ENCODE measurements at places on chromosomes 7 and 10.

- no peak for DNase-seq
These were observed 21.9 kb upstream of the ANTXRL start for GRCh38 chr10:46264737-46265368.

DNA sequence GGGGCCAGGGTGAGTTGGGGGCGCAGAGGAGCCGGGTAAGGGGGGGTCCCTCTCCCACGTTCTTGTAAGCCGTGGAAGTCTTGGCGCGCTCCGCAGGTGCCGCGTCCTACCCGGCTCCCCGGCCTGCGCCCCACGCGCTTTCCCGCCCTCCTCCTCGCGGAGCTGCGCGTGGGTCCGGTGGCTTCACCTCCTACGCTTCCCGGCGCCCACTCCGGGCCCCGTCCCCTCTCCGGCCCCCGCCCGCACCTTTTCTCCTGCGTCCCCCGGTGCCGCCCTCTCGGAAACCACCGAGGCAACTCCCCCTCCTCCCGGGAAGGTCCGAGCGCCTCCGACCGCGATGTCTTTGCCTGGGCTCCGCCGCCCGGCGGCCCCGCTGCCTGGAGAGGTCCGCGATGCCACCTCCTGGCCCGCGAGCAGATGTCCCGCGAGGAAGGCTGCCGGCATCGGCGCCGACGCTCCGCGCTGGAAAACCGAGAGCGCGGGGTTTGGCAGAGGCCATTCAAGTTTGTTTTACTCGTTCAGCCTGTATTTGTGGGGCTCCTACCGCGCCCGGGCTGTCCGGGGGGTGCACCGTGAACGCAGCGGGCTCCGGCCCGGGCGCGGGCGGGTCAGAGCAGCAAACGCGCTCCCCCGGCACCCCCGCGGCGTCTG is 2.4 kb upstream of the NKX6-2 start:
- DNase-seq = no peak

DNA sequence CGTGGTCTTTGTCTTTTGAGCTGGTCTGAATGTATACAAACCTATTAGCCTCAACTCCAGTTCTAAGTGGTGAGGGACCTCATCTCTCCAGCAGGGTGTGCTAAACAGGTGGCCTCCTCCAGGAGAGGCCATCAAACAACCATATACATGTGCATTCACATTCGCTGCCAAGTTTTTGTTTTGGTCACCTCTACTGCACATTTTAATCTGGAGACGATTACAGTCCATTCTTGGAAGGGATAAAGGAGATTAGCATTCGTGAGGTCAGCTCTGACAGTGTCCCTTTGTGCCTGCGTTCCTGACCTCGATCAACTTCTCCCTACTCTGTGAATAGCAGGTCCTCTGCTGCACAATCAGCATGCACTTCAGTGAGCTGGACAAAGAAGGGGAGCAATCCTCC is 60.8 kb downstream of the RHOBTB1 start:
- no peak for DNase-seq

DNA sequence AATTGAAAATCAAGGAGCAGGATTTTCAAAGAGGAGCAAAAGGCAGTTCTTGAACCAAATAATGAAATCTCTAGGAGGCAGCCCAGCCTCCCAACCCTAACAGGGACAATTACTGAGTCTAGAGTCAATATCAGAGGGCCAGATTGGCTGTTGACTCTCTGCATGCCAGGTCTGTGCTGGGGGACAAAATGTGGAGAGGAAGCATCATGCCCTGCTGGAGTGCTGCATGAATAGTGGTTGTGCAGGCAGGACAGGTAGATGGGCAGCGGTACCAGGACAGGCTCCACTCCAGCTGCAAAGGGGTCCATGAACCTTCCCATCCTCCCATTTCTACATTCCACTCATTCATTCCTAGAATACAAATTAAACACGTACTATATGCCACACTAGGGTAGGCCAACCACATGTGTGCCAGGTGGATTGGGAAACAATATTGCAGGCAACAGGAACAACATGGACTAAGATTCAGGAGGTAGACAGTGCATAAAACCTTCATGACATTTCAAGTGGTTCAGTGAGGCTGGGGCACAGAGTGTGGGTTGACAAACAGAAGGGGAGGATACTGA is 30.4 kb upstream of the MAT1A start:
- no peak for DNase-seq

DNA sequence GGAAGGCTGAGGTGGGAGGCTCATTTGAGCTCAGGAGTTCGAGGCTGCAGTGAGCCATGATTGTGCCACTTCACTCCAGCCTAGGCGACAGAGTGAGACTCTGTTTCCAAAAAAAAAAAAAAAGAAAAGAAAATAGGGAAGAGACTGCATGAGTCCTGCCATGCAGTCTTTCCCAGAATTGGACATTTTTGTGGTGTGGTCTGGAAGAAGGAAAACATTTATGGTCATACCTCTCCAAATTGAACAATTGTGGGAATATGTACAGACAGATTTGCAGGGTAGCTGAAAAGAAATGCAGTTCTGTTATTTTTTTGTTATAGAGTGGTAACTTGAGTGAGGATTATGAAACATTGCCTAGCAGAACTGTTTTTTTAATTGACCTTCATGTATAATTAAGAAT is 198.1 kb downstream of the AUTS2 start:
- no peak for DNase-seq

DNA sequence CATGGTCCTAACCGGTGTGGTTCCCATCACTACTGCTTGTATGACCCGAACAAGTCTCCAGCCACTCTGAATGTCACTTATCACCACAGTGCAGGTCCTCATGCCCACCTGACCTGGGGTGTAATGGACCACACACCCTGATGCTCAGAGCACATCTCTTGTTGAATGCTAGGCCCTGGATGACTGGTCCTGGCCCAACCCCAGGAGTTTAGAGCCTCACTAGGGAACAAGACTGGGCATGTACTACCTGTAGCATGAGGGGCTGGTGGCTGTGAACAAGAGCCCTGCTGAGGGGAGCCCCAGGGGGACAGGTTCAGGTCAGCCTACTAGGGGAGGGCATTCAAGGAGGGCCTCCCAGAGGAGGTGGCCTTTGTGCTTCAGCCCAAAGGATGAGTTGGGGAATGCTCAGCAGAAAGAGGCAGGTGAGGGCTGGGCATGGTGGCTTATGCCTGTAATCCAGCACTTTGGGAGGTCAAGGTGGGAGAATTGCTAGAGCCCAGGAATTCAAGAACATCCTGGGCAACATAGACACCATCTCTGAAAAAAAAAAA is 31.2 kb downstream of the ZMIZ1 start:
- DNase-seq = no peak

DNA sequence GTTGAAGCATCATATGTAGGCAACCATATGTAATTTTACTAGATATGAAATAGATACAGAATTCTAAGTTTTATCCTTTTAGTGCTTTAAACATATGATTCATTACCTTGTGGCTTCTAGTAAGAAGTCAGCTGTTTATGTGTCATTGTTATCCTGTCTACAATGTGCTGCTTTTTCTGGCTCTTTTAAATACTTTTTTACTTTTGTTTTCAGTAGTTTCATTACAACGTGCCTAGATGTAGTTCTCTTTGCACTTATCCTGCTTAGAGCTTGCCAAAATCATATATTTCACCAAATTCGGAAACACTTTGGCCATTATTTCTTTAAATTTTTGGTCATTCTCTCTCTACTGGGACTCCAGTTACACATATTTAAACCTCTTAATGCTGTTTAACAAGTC is 26.4 kb downstream of the YAE1 start:
- DNase-seq = no peak

GRCh38 chr7:17530741-17531421 is 232.4 kb downstream of the AHR start:
- no peak for DNase-seq

DNA sequence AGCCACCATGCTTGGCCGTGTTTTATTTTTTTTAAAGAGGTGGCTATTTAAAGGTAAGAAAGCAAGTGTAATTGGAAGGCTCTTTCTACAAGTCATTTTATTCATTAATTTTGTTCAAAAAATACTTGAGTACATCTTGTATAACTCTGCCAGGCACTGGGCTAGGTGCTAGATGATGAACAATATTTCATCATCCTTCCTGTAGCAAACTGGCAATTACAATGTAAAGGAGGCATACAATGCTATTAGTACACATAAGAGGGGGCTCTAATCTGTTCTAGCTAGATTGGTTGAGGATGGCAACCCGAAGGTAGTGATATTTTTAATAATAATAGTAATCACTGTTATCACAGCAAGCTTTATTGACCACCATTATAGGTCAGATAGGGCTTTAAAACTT is 215.5 kb upstream of the KLF14 start:
- no peak for DNase-seq

- no peak for DNase-seq
These were observed 25.7 kb upstream of the C1GALT1 start for GRCh38 chr7:7156663-7157062.

DNA sequence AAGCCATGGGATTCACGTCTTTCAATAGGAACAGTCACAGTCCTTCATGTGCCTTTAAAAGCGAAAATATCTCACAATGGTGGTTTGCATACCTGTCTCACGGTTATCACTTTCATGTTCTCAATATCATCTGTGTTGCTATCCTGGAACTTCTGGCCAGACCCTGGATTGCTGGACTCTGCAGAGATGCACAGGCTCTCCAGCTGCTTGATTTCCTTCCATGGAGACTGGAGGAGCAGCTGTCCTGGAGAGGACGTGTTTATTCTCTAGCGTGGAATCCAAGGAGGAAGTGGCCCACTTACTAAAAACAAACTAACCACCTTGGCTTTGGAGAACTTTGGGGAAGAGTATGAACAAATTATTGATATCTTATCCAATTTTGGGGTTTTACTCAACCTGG is 16.5 kb downstream of the BTBD16 start:
- no peak for DNase-seq

GRCh38 chr10:12937527-12937926 is 64.0 kb downstream of the CCDC3 start:
- DNase-seq = no peak

DNA sequence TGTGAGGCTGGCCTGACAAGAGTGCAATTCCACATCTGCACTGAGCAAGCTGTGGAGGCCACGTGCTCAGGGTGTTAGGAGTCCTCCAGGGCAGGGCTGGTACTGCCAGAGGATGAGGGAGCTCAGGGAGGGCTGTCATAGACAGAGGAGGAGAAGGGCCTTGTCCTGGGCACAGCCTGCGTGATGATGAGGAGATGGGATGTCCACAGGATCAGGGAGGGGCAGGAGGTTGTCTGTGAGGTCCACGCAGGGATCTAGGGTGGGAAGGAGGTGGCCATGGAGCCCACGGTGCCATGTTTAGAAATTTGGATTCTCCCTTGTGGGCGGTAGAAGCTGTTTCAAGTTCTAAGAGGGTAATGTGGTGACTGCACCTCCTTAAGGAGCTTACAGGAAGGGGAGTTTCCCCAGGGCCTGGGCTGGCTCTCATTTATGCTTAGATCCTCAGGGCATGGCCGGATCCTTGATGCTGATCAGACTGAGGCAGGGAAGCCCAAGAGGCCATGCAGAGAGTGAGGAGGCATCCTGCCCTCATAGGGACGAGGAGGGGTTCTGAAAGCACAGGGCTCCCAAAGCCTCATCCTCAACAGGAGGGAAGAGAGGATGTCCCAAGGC is 30.3 kb downstream of the CHAT start:
- no peak for DNase-seq

- DNase-seq = no peak
These were observed 91.6 kb downstream of the INPP5A start for GRCh38 chr10:132628966-132629900.

- DNase-seq = no peak
These were observed 60.1 kb downstream of the RABGEF1 start for GRCh38 chr7:66800591-66800990.

GRCh38 chr7:92641921-92642511 is 51.8 kb upstream of the FAM133B start:
- no peak for DNase-seq

GRCh38 chr10:15546606-15547005 is 173.1 kb downstream of the ITGA8 start:
- DNase-seq = no peak

GRCh38 chr10:11616021-11616420 is 4.6 kb upstream of the USP6NL start:
- no peak for DNase-seq

- DNase-seq = no peak
These were observed 148.0 kb downstream of the SNX13 start for GRCh38 chr7:17792075-17792936.

- no peak for DNase-seq
These were observed 739.1 kb downstream of the MAGI2 start for GRCh38 chr7:78714356-78714755.

GRCh38 chr7:116554436-116554835 is 29.6 kb downstream of the CAV1 start:
- DNase-seq = no peak

DNA sequence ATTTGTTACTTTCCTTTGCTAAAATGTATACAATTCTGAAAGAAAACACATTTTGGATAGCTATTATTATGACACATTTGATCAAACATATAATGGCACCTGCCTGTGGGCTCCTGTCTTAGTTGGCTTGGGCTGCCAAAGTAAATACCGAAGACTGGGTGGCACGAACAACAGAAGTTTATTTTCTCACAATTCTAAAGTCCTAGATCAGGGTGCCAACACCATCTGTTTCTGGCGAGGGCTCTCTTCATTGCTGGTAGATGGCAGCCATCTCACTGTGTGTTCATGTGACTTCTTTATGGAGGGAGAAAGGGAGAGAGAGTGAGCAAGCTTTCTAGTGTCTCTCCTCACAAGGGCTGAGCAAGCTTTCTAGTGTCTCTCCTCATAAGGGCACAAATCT is 195.8 kb upstream of the FAM3C start:
- no peak for DNase-seq

DNA sequence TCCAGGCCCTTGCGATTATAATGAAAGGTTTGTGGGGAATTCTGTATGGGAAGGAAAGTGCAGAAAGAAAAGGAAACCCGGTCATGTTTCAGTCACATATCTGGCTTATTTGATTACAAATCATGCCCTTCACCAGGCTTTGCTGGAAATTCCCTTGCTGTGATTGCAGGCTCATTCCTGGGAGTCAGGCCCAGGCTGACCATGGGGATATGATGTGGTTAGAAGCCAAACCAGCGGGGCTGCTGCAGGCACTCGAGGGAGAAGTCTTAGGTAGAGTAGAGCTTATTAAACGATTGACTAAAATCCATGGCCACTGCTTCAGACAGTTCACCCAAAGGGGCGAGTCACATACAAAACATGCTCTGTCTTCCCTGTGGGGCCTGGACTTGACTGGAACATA is 16.2 kb downstream of the PKD1L1 start:
- no peak for DNase-seq

GRCh38 chr7:132312531-132313055 is 263.7 kb downstream of the PLXNA4 start:
- DNase-seq = no peak

GRCh38 chr7:35728412-35729060 is 33.6 kb upstream of the HERPUD2 start:
- DNase-seq = no peak

DNA sequence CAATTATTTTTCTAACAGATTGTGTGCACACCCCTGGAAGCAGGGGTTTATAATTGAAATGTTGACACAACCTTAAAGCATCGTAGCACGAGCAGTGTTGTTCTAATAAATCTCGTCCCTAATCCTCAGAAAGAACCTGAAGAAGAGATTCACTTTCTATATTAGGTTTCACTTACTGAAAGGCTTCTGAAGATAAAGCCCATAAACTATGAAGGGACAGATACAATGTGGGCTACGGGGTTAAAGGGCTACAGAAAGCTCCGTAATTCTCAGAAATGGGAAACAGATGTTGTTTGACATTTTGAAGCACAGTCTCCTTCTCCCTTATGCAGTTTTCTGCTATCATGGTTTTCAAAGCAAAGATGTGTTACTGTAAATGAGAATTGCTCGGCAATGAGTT is 479.6 kb downstream of the GATA3 start:
- no peak for DNase-seq

GRCh38 chr7:98372993-98373392 is 27.9 kb downstream of the BAIAP2L1 start:
- no peak for DNase-seq

Data from activated T-helper 1 cell treated with anti-CD3 and anti-CD28 coated beads, Interleukin-2, amount 50 U/mL, for 16 hours (primary cell).